ENCODE measurements at places on chromosomes 2 and 18.

GRCh38 chr2:49186050-49186648 lies 31.8 kb upstream of the FSHR start:
- DNase-seq: no peak

- DNase-seq: no peak
These were observed 12.6 kb downstream of the SLC20A1 start for GRCh38 chr2:112658301-112658700.

DNA sequence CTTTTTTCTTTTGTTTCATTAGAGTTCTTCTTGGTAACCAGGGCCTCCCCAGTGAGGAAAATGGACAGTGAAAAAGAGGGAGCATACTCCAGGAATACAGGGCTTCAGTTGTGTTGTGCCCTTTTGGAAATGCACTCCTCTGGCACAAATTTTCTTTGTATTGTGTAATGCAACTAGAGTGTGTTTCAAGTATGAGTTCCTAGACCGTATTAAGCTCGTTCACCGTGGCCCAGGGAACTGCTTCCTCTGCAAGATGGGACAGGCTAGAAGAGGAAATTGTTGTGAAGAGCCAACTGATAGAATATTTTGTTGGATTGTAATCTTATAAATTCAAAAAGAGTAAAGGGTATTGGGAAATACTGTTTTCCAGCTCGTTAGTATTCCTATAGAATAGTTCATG lies 137.2 kb upstream of the TTC39C start:
- no peak for DNase-seq

- DNase-seq: no peak
These were observed 46.1 kb upstream of the HPCAL1 start for GRCh38 chr2:10256515-10257031.

All from NCI-H460 (cell line).